ENCODE measurements at places on chromosomes 7 and 10.

DNA sequence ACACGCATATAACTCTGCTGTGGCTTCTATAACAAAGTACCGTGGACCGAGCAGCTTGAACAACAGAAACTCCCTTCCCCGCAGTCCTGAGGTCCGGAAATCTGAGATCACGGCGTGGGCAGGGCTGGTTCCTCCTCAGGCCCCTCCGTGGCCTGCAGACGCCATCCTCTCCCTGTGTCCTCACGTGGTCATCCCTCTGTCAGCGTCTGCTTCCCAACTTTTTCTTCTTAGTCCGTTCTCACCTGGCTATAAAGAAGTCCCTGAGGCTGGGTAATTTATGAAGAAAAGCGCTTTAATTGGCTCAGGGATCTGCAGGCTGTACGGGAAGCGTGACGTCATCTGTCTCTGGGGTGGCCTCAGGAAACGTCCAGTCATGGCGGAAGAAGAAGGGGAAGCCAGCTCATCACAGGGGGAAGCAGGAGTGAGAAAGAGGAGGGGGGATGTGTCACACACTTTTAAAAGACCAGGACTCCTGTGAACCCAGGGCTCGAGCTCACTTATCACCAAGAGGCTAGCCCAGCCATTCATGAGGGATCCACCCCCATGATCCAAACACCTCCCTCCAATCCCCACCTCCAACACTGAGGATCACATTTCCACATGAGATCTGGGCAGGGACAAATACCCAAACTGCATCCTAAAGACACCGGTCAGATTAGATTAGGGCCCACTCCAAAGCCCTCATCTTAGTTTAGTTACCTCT lies 91.2 kb upstream of the INSIG1 start:
- no peak for DNase-seq

- DNase-seq: no peak
Measured at GRCh38 chr7:159172400-159172799, 27.7 kb upstream of the VIPR2 start.

DNA sequence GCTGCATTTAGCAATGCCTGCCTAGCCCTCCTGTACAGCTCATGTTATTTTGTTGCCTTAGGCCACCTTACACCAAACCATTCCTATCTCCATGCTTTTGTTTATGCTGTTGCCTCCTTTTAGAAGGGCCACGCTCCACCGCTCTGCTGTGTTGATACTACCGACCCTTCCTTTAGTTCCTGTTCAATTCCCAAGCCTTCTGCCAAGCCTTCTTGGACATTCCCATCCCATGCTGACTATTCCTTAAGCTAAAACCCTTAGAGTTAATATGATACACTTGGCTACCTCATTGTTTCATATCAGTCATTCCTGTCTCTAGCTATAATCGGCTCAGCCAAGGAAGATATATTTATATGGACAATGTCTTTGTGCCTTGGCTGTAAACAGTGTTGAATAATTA lies 705.5 kb downstream of the LRMDA start:
- no peak for DNase-seq

GRCh38 chr7:40909346-40909980 lies 774.7 kb downstream of the SUGCT start:
- DNase-seq: no peak

GRCh38 chr7:155951554-155952158 lies 139.4 kb upstream of the SHH start:
- DNase-seq: no peak

DNA sequence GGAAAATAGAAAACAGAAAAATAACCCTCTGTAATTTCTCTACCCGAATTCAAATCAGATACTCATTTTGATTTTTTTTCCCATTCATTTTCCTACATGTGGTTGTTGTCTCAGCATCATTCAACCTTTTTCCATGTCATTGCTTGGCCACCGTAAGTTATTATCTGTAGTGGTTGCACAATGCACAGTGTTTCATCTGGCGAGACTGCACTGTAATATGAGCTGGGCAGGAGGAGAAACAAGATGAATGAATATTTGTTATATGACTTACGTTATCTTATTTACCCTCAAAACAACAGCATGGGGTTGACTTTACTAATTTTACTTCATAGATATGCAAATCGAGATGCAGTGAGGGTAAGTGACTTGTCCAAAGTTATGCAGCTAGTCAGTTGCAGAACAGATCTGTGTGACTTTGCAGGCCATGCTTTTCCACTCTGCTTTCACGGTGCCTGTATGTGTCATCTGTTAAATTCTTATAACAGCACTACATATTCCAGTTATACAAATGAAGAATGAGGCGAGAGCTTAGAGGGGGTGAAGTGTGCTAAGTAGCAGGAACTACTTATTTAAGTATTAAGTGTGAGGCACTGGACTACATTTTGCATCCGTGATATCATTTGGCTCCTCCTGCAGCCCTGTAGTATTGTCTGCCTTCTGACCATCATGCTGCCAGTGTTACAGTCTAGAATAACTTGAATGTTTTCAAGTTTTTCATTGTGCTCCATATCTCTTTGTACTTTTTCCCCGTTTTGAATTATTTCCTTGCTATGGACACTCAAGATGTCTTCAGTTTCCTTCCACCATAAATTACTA lies 56.7 kb downstream of the ZMYND11 start:
- no peak for DNase-seq

- no peak for DNase-seq
Measured at GRCh38 chr10:64275774-64276173, 754.6 kb downstream of the REEP3 start.

DNA sequence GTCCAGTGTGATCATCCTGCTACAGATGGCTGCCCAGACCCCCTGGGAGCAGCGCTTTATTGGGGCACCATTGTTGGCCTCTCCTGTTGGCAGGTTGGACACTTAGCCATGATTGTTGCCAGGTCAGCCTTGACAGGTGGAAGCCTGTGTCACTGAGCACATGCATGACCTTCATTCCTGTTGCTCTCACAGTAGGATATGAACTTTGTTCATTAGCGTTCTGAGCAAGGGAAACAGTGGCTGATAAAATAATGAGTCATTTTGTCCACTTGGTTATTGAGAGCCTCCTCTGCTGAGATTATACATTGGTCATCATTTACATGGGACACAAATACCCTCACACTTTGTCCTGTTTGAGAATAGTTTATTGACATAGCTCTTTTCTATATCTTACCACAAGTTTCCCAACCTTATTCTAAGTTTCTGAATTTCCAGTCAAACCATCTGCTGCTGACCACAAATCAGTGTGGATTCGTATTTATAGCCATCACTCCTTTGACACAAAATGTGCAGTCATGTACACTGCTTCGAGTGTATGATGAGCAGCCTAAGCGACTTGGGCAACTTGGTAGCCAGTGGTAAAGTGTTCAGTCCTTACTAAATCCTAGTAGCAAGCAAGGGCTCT lies 102.6 kb downstream of the TPST1 start:
- DNase-seq: no peak

DNA sequence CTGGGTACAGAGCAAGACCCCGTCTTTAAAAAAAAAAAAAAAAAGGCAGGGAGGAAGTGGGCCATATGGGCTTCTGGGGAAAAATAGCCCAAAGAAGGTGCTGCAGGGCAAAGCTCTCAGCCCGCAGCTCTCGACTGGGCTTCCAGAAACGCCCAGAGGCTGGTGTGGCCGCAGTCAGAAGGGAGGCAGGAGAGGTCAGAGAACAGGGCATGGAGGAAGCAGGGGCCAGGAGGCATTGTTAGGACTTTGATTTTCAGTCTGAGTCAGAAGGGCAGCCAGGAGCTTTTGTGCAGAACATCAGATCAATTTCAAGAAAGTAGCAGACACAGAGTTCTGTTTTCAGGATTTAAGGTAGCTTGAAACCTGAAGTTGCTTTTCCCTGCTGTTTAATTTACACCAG lies 35.3 kb upstream of the CYTH3 start:
- DNase-seq: no peak

DNA sequence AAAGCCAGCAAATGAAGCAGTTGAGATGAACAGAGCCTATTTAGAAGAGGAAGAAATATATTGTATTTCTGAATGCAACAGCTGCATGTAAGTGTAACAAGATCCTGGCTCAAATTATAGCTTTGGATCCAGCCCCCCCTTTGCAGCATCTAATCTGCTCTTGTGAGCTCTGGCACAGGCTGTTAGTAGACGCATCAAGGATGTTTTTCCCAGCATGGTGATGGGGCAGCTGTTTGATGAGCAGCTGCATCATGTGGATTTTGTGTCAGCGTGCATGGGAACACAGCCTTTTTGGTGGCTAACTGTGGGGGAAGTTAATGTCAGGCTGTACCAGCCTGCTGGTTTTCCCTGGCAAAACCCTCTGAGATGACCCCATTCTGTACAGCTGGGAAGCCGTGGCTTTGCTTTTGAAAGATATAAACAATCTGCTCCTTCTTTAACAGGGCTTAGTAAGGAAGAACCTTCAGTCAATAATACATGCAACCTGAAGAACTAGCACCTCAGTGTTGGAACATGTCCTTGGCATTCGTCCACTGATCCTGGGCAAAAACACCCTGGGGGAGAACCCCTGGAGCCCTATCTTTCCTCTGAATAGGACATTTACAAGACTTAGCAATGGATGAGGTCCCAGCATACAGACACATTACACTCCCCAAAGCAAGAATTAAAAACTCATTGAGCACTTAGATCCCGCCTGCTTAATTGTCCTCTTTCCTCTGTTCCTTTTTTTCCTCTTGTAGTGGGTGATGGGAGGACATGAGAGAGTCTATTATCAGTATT lies 70.6 kb downstream of the NPS start:
- DNase-seq: no peak

DNA sequence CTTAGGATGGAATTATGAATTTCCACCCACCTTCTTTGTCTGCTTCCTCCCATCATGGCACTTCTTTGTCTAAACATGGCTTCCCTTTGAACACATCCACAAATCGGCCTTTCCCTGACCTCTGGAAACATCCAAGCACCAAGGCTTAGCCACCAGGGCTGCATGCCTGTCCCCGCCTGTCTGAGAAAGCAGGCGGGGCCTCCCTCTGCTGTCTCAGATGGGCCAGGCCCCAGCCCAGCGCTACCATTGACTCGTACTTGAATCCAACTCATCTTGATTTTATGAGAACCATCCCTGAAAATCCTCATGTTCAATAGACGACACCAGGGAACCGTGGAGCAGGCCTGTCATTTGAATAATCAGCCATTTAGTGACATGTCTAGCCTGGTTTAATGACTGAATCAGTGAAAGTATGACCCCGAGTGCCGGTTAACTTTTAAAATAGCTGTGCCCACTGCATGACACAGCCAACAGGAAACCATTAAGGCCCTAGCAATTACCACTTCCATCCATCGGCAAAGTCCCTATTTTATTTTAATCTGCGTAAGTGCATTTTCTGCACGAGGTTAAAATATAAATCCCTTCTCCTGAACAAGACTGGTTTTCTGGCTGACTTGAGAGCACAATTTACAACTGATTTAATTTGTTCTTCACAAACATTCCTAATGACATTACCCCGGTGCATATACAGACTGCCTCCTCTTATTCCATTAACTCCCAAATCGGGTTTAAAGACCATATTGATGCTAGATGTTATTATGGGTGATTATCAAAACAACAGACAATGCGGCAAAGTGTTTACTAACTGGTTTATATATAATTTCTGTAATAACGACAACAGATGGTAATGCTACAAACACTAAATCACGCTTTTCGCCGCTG lies 194.7 kb downstream of the BUB3 start:
- DNase-seq: peak; percentile 23

DNA sequence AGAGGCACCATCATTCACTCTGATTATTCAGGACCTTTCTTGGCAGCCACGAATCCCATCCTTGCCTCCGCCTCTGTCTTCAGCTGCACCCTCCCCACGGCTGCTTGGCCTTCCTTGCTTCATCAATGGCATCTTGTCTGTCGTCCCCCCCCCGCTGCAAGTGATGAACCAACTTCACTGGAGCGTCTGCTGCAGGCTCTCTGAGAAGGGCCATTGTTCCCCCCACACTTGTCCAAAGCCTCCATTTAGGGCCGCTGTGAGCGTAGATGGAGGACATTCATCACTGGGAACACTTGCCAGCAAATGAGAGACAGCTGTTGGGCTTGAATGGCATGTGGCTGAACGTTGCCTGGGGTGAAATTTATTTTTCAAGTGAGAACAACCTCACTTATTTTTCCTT lies 20.1 kb downstream of the AFAP1L2 start:
- no peak for DNase-seq

- no peak for DNase-seq
Measured at GRCh38 chr10:31383810-31384588, 65.0 kb downstream of the ZEB1 start.

- DNase-seq: peak; percentile 40
Measured at GRCh38 chr10:113704637-113705343, 25.1 kb downstream of the CASP7 start.

GRCh38 chr10:48905311-48905710 lies 34.3 kb downstream of the LRRC18 start:
- DNase-seq: no peak

GRCh38 chr7:76326646-76327233 lies 24.3 kb downstream of the HSPB1 start:
- no peak for DNase-seq

DNA sequence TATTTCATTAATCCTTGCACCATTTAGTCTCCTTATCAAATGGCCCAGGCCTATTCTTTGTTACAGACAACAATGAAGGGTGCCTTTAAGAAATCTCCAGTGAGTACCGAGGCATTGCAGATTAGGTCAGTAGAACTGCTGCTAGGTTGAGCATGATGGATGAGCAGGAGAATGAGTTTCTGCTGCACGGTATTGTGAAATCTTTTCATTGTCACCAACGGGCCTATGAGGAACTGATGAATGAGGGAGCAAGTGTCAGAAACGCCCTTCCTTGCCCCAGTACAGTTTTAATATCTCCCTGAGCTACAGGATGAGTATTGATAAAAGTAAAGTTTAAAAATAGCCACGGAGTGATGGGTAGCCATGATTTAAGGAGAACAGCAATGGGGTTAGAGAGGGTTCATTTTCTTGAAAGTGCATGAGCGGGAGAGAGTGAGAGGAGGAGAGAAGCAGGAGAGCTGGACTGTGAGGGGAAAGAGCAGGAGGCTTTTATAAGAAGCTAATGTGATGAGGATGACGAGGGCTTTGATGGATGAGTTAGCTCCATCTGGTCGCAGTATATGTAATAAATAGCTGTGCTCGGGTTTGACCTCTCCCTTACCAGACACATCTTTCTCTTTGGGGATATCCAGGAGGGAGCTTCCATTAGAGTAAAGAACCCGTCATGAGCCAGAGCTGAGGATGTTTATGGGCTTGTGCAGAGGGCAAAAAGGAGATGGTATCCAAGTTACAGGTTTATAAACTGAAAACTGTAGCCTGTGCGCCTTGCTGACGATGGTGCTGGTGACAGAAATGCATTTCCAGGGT lies 526.1 kb downstream of the LRMDA start:
- no peak for DNase-seq

GRCh38 chr7:37537439-37537838 lies 88.8 kb upstream of the ELMO1 start:
- no peak for DNase-seq

- DNase-seq: no peak
Measured at GRCh38 chr10:70114902-70115301, 17.7 kb downstream of the AIFM2 start.

- no peak for DNase-seq
Measured at GRCh38 chr10:6721964-6722615, 142.0 kb upstream of the PRKCQ start.

GRCh38 chr10:123890226-123890625 lies 1.4 kb downstream of the CPXM2 start:
- no peak for DNase-seq

- DNase-seq: no peak
Measured at GRCh38 chr10:68959695-68960527, 3.9 kb downstream of the DDX21 start.

- DNase-seq: no peak
Measured at GRCh38 chr10:110490640-110491039, 7.1 kb upstream of the DUSP5 start.

All from NCI-H1694 treated with DMSO at 0.1 percent for 48 hours (cell line).